NCI-H774 (cell line): ENCODE measurements at places on chromosomes 6 and 20.

GRCh38 chr20:42485556-42485955 is 704.1 kb downstream of the PTPRT start:
- no peak for DNase-seq

DNA sequence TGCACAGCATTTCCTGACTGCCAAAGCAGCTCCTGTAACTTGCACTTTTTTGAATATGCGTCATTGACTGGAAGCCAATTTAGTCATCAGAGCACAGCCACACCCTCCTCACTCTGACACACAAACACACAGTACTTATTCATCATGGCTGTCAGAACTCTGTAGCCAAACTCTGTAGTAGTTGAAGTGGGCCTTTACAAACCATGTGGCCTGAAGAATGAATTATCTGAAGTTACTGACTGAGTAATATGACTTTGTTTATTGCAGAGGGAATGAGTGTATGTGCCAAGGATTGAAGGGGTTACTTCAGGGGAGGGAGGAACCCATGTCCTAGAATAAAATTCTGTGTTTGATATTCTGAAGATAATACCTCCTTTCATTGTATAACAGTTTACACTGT is 102.7 kb downstream of the FIG4 start:
- peak; percentile 97 for DNase-seq

DNA sequence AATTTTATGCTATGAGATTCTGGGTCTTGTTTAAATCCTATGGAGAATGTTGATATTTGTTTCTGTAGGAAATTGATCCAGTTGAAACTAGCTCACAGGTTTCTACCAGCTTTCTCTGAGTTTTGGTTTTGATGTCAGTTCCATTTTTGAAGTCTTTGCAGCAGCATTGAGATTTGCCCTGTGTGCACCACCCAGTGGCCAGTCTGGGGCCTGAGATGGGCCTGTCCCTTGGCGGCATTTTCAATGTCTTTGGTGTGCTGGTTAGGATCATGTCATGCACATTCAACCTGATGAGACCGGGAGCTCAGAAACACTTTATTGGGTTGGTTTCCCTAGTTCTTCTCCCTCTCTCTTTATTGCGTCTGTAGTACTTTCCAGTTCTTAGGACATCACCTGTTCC is 395.2 kb upstream of the MAP3K7 start:
- no peak for DNase-seq

DNA sequence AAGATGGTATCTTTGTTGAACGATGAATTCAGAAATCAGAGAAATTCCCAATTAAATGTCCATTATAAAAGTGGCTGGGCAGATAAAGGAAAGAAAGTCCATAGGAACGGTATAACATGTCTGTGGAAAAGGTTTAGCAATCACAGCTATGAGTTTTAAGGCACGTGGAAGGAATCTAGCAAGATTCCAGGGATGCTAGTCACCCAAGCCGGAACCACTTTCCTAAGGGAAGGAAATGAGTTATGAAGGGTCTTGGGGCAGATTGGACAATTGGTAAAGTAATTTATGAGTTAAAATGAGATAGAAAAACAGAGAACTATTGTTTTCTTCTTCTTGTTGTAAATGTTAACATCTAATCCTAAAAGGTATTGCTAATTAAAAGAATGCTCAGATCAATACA is 384.8 kb downstream of the ADGRB3 start:
- DNase-seq = no peak

DNA sequence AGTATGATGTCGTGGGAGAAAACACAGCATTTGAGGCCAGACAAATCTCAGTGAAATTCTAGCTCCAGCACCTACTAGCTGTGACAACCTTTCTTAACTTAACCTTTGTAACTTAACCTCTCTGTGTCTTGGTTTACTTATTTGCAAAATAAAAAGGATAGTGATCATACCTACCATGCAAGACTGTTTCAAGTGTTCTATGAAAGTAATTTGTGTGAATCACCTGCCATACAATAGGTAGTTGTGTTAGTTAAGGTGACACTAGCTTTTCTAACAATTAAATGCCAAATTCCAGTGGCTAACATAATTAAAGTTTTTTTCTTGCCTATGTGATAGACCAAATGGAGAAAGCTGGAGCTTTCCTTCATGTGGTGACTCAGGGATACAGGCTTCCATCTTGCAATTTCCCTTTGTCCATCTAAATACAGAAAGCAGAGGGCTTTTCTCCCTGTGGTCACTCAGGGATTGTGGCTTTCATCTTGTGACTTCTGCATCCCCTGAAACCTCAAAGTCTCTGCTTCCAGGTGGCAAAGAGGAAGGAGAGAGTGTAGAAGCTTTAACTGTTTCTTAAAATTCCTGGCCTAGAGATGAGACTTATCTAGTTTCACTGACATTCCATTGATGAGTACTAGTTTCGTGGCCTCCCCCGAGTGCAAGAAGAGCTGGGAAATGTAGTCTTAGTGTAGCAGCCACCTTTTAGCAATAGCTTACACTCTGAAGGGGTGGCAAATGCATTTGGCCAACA is 311.4 kb downstream of the CLIC5 start:
- DNase-seq = no peak

GRCh38 chr6:80454197-80454596 is 347.7 kb downstream of the BCKDHB start:
- DNase-seq = no peak

GRCh38 chr20:47887064-47887463 is 101.8 kb upstream of the SULF2 start:
- no peak for DNase-seq

GRCh38 chr6:112923940-112924587 is 576.9 kb downstream of the RFPL4B start:
- DNase-seq = no peak

- no peak for DNase-seq
These were observed 279.1 kb upstream of the THEMIS start for GRCh38 chr6:128179876-128180438.

- DNase-seq = no peak
These were observed 339.6 kb upstream of the NOX3 start for GRCh38 chr6:155795173-155795796.

- DNase-seq = no peak
These were observed 26.7 kb upstream of the COL10A1 start for GRCh38 chr6:116152620-116153019.

- no peak for DNase-seq
These were observed 730.0 kb downstream of the KHDRBS2 start for GRCh38 chr6:61555993-61556392.

- DNase-seq = no peak
These were observed 26.8 kb upstream of the TNFAIP3 start for GRCh38 chr6:137840252-137840651.

DNA sequence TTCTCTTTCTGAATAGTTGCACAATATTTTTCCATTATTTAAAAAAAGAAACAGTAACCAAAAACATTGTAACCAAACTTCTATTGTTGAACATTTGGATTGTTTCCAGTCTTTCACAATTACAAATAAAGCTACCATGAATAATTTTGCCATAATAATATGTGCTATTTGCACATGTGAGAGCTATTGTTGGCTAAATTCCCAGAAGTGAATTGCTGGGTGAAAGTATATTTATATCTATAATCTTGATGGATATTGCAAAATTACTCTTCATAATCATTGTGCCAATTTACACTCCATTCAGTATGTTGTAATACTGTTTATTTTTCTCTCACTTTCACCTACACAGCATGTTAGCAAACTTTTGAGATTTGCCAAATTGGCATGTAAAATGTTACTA is 36.6 kb upstream of the SLC22A16 start:
- peak; percentile 55 for DNase-seq

DNA sequence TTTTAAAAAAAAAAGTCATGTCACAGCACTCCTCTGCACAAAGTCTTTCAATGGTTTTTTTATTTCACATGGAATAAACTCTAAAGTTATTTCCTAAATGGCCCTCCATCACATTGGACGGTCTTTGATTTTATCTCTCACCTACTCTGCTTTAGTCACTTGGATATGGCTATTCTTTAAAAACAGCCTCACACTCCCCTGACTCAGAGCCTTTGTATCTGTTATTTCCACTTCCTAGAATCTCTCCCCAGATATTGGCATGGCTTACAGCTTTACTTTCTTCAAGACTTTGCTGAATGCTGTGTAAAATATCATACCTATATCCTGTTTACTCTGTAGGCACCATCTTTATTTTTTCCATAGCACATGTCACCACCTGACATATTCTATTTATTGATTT is 194.7 kb upstream of the MCHR2 start:
- no peak for DNase-seq

GRCh38 chr6:45504947-45505346 is 127.2 kb upstream of the SUPT3H start:
- peak; percentile 27 for DNase-seq

GRCh38 chr6:170447561-170447930 is 105.6 kb downstream of the PSMB1 start:
- no peak for DNase-seq

DNA sequence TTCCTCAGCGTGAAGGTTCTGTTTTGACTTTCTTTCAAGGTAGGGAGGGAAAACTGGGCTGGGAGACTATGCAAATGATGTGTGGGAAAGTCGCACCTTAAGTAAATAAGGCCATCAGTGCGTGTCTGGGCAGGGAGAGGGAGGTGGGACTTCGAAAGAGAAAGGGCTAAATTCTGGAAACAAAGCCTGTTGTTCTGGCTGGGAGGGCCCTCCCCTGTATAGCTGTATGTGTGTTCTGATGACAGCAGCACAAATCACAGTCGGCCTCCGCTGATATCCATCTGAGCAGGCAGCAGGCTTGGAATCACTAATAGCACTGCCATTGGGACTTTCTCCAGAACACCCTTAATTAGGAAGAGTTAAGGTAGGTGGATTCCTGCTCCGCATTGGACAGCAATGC is 19.2 kb downstream of the JAG1 start:
- DNase-seq = no peak

GRCh38 chr20:25016471-25016870 is 23.9 kb upstream of the APMAP start:
- DNase-seq = no peak

- no peak for DNase-seq
These were observed 41.7 kb downstream of the RNF24 start for GRCh38 chr20:3973705-3974104.

DNA sequence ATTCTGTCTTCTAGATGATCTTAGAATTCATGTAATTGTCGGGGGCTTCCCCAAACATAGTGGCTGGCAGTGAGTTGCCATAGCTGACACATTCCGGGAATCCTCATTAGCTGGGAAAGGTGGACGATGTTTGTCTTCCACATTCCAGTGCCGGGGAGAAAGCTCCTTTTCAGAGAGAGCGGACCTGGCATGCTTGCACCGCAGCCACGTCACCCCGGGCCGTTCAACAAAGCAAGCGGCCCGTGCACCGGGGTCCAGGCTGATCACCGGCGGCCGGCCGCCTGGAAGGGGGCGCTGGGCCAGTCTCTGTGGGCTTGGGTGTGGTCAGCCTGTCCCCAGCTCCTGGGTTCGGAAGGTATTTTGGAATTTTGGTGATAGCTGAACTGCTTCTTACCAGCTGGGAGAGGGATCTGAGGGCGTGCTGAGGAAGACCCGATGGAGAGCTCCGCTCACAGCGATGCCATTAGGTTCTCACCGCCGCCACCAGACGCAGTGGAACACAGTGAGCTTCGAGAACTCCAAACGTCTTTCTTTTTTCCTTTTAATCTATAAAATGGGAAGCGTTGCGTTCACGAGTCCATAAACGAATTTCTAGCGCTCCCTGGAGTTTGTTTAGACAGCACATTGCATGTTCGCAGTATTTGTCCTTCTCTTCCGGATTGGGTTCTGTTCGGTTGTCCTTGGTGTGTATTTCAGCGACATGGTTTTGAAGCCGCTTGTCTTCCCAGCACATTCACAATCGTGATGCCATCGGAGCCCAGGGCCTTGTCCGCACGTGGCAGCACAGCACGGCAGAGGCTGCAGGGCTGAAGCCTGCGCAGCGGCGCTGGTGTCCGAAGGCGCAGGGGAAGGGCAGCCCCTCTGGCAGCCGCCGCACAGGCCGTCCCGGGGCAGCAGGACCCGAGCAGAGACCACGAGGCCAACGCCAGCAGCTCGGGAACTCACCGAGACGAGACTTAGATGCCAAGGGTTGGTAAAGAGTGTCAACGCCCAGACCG is 557.6 kb downstream of the QKI start:
- no peak for DNase-seq

GRCh38 chr6:89350281-89350966 is 2.1 kb downstream of the UBE2J1 start:
- DNase-seq = no peak

DNA sequence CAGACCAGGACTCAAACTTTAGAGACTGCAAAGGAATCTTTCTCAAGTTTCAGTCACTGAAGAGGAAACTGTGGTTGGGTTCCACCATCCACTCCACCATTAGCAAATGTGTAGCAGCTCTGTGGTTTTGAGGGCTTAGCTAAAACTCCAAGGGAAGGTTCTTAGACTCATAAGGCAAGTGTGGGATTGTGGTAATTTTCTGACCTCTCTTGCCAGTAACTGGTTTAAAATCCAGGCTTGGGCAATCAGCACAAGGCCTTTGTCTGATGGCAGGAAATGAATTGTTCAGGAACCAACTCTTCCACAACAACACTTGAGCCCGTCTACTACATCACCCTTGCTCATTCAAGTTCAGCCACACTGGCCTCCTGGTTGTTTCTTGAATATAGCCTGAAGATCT is 68.6 kb upstream of the FBXL4 start:
- no peak for DNase-seq

- no peak for DNase-seq
These were observed 238.0 kb downstream of the KHDC1L start for GRCh38 chr6:72987301-72987700.

GRCh38 chr6:15526212-15526701 is 136.6 kb downstream of the DTNBP1 start:
- DNase-seq = no peak

DNA sequence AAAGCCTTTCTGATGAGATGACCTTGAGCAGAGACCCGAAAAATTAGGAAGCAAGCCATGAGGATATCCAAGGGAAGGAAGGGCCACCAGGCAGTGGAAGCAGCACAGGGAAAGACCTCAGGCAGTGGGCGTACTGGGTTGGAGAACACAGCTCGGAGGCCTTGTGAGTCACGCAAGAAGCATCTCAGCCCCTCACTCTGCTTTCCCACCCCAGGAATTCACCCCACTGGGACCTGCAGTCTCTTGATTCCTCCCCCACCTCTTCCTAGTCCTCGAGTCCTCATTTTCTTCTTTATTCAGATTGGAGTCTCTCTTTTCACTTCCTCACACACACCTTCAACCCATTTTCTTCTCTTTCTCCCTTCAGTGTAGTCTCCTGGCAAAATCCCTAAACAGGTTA is 27.0 kb downstream of the RPRD1B start:
- no peak for DNase-seq

DNA sequence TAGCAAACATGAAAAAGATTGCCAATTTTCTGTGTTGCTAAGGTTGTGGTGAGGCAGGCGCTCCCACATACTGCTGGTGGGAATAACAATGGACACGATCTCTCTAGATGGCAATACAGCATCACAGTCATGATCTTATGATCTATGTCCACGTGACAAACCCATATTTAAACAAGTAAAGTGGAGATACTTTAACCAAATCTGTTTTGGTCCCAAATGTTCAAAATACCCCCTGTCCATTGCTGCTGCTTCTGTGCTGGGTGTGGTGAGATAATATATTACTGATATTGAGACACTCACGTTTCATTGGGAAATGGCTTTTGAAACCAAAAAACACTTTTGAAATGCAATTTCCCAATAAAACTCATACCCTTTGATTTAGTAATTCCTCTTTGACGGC is 23.0 kb downstream of the SIRPD start:
- DNase-seq = no peak
